Cardiac fibroblast (primary cell): ENCODE measurements at places on chromosomes 1 and 21.

DNA sequence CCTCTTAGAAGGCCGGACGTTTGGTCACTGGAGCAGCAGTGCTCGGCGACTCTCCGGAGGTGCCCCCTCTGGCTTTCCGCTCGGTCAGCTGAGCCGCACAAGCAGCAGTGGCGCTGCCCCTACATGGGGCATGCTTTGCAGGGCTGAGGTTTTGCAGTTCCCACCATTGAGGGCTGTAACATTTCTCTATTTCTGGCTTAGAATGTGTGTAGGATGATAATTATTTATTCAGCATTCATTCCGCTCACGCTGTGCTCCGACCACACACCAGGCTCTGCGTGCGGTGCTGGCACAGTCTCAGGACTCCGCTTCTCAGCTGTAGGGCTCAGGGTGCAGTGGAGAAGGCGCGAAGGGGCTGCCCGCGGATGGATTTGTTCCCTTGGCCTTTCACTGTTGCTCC, 119.5 kb downstream of the PCBP3 start:
- DNase-seq, result no peak

DNA sequence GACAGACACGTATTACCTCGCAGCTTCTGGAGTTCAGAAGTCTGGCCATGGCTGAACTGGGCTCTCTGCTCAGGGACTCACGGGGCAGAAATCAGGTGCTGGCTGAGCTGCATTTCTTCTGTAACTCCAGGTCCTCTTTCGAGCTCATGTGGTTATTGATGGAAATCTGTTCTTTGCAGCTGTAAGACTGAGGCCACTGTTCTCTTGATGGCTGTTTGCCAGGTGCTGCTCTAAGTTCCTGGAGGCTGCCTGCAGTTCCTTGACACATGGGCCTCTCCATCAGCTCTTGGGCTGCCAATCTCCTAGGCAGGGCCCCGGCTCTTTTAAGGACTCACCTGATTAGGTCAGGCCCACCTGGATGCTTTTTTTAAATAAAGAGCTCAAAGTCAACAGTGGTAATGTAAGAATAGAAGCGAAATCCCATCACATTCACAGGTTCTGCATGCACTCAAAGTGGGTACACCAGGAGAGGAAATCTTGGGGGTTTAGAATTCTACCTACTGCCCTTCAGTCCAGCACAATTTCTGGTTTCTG, 139.1 kb downstream of the KAZN start:
- DNase-seq, result no peak

GRCh38 chr1:27664291-27664690, 7.7 kb downstream of the IFI6 start:
- DNase-seq, result peak; percentile 51

- DNase-seq, result no peak
Measured at GRCh38 chr1:119883826-119884225, 12.5 kb downstream of the ADAM30 start.

DNA sequence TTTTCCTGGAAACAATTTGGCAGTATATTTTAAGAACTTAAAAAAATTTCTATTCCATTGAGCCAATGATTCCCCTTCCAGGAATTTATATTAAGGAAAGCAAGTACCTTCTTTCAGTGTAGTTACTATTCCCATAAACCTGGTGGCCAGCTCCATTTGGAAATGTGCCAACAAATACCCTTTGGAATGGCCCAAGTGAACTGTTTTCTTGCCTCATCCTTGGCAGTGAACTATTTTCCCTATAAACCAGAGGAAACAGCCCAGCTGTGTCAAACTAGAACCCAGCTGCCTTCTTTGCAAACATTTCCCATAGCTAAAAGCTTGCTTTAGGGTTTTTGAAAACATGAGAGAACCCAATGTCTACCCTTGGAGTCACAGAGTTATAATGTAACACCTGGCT, 496.9 kb downstream of the NEGR1 start:
- peak; percentile 28 for DNase-seq

- no peak for DNase-seq
Measured at GRCh38 chr21:33008333-33009051, 17.2 kb upstream of the OLIG2 start.

DNA sequence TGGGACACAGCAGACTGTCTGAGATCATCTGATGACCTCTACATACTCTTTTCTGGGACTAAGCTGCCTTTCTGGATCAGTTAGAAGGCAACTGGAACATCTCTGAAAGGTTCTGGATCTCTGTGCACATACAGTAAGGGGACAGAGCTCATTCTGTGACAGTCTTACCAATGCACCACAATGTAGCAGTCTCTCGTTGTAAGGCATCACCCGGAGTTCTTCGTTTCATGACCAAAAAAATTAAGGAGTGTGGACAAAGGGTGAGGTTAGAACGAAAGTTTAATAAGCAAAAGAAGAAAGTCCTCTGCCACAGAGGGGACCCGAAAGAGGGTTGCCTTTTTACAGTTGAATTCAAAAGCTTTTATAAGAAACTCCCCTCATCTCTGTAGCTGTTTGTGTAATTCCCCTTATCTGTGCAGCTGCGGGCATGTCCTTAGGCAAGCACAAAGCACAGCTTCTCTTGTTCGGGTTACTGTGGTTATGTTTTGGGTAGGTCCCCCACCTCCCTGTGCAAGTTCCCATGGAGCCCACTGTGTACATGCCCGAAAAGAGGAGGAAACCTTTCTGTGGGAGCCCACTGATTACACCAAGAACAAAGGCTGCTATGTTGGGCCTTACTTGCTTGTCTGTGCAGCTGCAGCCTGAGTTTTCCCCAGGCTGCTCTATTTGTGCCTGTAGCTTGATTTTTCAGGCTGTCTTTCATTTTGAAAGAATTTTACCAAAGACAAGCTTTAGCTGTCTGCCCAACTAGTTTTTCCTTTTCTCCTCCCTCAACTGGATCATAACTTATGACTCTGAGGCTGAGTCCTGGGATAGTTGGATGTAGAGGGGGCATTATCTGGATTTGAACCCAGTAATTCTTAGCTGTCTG, 53.1 kb upstream of the CACNA1E start:
- no peak for DNase-seq

DNA sequence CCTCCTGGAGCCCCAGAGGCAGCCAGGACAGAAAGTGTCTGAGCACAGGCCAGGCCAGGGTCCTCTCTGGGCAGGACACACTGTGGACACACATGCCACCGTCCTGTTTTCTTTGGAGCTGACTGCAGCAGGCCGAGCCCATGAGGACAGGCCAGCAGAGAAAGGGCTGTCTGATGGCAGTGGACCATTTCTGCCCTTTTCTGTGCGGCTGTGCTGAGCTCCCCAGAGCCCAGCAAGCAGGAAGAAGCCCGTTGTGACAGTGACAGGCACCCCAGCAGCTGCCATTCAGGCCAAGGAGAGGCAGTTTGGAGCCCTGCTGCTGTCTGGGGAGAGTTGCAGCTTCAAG, 115.8 kb upstream of the ARHGEF16 start:
- no peak for DNase-seq

- no peak for DNase-seq
Measured at GRCh38 chr1:64917907-64918306, 48.4 kb downstream of the JAK1 start.

DNA sequence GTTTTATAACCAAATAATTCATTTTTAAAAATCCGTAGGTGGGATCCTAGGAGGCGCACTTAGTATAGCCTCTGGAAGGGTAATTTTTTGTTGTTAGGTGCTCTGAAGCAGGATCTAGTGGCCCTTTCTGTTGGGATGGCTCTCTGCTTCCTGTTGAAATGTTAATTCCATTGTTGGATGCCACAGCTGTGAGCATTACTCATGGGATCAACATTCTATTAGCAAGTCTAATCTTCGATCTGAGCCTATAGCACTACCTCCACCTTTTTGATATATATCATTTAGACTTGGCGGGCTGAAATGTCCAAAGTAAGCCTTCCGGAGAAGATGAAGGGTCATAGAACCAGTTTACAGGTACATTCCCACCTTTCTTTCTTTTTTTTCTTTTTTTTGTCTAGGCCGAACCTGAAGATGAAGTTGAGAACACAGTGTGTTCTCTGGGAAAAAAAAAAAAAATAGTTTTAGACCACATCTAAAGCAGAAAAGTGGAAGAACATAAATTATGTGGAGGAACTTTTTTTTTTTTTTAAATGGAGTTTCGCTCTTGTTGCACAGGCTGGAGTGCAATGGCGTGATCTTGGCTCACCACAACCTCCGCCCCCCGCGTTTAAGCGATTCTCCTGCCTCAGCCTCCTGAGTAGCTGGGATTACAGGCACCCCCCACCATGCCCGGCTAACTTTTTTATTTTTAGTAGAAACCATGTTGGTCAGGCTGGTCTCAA, 1.4 kb downstream of the CXADR start:
- peak; percentile 39 for DNase-seq

GRCh38 chr1:151199873-151200581, 1.7 kb downstream of the PIP5K1A start:
- DNase-seq, result peak; percentile 95

- DNase-seq, result peak; percentile 75
Measured at GRCh38 chr1:70140343-70140742, 65.0 kb downstream of the LRRC40 start.

GRCh38 chr1:107810291-107810951, 154.6 kb downstream of the VAV3 start:
- no peak for DNase-seq
